ENCODE measurements at places on chromosomes 16 and 17.

DNA sequence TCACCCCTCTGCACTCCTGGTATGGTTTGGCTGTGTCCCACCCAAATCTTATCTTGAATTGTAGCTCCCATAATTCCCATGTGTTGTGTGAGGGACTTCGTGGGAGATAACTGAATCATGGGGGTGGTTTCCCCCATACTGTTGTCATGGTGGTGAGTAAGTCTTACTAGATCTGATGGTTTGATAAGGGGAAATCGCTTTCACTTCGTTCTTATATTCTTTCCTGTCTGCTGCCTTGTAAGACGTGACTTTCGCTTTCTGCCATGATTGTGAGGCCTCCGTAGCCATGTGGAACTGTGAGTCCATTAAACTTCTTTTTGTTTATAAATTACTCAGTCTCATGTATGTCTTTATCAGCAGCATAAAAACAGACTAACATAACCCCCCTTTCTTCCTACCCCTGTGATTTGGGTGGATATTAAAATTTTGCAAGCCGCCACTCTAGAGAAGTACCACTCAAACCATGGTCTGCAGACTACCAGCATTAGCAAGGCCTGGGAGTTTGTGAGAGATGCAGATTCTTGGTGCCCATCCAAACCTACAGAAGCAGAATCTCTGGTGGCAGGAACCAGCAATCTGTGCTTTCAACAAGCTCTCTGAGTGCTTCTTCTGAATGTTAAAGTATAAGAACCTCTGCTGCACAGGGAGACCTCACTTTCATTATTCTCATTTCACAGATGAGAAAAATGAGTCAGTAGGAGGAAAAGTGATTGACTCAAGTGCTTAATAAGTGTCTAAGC is 999.5 kb upstream of the EEF2KMT start:
- DNase-seq: no peak

- DNase-seq: no peak
Observed at GRCh38 chr16:83622010-83622409, 185.8 kb upstream of the HSBP1 start.

DNA sequence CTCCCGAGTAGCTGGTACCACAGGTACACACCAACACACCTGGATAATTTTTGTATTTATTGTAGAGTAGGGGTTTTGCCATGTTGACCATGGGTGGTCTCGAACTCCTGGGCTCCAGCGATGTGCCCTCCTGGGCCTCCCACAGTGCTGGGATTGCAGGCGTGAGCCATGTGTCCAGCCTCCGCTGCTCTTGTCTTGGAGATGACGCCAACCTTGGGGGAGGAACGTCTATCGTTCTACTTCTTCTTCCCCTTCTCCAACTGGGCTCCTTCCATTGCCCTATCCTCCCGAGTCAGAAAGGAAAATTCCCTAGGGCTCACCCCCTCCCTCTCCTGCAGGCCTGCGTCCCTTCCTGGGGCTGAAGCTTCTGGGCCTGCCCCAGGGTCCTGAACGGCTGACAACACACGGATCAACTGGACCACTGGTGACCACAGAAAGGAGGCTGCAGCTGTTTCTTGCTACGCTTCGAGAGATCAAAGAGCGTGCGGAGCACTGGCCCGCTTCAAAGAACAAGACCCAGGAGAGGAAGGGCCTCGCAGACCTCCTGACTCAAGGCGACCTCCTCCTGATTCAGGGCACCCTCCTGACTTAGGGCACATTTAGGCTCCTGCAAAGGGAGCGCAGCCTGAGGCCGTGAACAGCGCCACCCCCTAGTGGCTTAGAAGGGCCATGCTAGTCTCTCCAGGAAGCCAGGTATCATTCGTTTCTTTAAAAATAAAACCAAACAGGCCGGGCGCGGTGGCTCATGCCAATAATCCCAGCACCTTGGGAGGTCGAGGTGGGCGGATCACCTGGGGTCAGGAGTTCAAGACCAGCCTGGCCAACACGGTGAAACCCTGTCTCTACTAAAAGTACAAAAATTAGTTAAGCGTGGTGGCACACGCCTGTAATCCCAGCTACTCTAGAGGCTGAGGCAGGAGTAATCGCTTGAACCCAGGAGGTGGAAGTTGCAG is 48.5 kb upstream of the HELZ start:
- peak; percentile 47 for DNase-seq

GRCh38 chr17:71765437-71765836 is 355.4 kb upstream of the SOX9 start:
- DNase-seq: no peak

GRCh38 chr17:41211845-41212466 is 14.5 kb upstream of the KRTAP9-2 start:
- no peak for DNase-seq

DNA sequence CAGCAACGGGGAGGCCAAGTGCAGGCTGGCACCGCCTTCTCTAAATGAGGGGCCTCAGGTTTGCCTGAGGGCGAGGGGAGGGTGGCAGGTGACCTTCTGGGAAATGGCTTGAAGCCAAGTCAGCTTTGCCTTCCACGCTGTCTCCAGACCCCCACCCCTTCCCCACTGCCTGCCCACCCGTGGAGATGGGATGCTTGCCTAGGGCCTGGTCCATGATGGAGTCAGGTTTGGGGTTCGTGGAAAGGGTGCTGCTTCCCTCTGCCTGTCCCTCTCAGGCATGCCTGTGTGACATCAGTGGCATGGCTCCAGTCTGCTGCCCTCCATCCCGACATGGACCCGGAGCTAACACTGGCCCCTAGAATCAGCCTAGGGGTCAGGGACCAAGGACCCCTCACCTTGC is 18.5 kb downstream of the NGFR start:
- no peak for DNase-seq

DNA sequence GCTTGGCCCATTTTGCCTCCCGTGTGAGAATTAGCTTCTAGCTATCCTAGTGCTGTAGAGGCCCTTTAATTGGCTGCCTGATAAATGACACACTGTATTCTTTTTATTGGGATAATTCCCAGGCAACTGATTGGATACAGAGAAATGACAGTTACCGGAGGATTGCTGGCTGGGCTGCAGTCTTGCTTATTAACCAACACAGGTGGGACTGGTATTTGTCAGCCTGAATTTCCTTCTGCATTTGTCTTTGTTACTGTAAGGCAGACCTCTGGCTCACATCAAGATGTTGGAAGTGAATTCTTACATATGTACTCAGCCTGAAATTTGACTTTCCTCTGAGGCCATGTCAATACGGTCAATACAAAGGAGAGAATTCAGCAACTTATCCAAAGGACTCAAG is 650.8 kb upstream of the SOX9 start:
- no peak for DNase-seq

DNA sequence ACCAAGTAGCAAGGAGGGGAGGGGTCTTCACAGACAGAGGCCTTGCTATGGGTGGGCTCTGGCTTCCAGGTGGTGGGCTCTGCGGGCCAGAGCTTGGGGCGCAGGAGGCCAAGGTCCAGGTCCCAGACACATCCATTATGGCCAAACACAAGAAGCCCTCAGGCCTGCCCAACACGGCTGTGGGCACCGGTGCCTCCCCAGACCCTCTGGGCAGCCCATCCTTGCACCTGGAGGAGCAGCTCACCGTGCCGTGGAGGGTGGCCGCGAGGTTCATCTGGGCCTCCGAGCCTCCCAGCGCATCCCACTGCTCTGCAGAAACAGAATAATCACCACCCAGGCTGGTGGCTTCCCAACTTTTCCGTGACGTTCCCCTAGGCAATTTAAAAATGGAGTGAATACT is 55.9 kb downstream of the TBC1D16 start:
- DNase-seq: no peak

DNA sequence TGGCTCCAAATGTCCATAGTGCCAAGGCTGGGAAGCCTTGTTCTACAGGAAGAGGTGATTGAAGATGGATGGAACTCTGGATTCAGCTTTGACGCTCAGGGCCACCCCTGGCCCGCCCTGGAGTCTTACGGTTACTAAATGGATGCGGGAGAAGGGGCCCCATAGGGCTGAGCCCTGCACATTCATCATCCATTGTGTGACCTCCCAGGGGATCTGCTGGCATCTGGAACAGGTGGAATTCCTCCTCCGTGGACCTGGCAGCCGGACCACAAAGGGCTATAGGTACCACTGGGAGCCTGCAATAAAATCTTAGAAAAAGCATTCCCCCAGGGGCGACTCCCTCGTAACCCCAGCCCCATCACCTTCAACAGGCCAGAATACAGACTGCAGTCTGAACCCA is 81.4 kb upstream of the NOL11 start:
- DNase-seq: no peak

- peak; percentile 14 for DNase-seq
Observed at GRCh38 chr17:29390851-29391631, 878 bp downstream of the TAOK1 start.

DNA sequence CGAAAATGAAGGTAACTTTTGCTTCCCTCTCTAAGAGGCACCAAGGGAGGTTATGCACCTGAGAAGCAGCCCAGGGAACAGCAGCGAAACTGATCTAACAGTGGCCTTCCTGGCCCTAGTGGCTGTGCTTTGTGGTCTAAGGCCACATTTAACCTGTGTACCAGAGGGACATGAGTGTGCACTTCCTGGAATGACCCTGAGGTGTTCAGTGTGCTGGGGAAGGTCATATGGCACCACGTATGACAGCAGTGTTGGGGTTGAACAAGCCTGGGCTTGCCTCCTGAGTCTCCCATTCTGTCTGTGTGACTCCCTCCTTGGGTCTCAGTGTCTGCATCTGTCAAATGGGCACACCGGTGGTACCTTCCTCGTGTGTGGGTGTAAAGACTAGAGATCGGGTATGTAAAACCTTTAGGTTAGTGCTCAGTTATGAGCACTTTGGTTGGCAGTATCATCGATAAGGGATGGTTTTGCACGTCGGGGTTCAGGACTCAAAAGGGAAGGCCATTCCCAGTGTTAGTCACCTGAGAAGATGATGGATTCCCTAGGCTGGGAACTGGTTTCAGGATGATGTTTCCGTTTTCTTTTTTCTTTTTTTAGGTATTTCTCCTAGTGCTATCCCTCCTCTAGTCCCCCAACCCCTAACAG is 31.9 kb downstream of the PLCG2 start:
- DNase-seq: no peak

DNA sequence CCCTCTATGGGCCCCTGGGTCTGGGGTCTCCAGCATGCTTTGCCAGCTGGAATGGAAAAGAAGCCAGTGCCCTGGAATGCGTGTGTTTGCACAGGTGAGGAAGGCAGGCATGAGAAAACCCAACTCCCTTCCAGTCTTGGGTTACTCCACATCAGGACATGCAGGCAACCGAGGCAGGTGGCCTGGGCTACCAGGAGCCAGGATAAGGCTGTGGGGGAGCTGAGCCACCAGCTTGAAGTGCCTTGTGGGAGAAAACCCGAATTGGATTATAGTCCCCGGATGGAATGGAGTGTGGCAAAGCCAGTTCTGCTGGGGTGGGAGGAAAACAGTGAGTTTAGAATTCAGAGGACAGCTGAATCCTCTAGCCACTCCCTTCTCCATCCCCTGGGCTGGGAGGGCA is 7.2 kb downstream of the SRCIN1 start:
- DNase-seq: no peak

- no peak for DNase-seq
Observed at GRCh38 chr16:84501077-84501735, 3.3 kb downstream of the MEAK7 start.

DNA sequence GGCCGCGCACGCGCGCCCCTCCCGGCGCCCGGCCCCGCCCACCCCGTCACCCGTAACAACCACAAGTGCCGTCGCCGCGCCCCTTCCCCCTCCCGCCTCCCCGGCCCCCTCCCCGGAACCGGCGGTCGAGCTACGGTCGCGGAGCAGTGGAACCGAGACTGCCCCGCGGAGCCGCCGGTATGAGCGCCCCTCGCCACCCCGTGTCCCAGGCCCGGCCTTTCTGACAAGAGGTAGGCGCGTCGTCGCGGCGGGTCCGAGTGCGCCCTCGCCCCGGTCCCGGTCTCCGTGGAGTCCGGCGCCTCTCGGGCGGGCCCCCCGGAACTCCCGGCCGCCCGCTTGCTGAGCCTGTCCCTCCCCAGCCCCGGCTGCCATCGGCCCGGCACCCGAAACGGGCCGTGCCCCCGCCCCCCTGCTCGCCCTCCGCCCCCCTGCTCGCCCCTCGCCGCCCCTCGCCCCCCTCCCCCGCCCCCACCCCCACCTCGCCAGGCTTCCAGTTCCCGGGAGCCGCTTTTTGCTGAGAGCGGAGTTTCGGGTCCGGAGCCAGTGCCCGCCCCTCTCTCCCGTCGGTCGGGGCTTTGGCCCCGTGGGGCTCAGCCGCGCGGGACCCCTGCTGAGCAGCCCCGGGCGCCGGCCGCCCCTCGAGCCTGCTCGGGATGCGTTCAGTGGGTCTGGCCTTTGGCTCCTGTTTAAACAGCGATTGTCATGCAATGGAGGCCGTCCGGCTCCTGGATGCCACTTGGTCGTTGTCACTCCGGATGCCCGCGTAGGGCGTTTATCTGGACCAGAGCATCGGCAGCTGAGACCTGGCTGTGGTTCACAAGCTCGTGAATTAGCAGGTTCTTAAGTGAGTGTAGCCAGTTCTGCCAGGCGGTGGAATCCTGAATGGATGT is at the start of gene SEC14L1:
TSS of gene SEC14L1 (plus strand) at position 92 of the 890 bp plus-strand sequence. CDS start 2,628 bp downstream, outside the sequence.
- peak; percentile 12 for DNase-seq

- DNase-seq: no peak
Observed at GRCh38 chr17:4956493-4957061, 5.7 kb downstream of the ENO3 start.
